BE2C (cell line): ENCODE measurements at places on chromosomes 1 and 21.

DNA sequence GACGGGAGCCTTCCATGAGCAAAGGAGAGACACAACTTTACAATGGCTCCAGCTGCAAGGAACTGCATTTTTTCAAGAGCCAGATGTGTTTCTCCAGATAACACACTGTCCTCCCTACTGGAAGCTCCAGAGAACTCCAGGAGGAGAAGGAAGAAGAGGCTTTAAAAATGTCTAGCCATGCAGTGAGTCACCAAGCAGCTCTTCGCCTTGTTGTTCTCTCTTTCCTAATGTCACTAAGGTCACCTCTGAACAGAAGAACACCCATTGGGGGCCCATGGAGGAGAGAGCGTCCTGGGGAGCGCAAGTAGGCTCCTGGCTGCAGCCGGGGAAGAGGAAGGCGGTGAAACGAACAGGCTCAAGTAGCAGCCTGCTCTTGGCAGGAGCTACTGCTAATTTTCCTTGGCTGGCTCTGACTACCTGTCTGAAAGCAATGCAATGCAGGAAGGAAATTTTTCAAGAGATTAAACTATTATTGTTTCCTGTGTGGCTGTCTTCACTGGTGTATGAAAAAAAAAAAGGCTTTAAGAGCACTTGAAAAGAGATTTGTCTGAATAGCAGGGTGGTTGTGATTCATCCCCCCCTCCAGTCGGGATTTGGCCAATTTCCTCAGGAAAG lies 321.9 kb downstream of the SETD4 start:
- no peak for DNase-seq

- DNase-seq = no peak
These were observed 30.1 kb downstream of the RAP1A start for GRCh38 chr1:111649648-111650047.

GRCh38 chr21:45112371-45112770 lies 38.0 kb downstream of the ADARB1 start:
- DNase-seq = no peak

DNA sequence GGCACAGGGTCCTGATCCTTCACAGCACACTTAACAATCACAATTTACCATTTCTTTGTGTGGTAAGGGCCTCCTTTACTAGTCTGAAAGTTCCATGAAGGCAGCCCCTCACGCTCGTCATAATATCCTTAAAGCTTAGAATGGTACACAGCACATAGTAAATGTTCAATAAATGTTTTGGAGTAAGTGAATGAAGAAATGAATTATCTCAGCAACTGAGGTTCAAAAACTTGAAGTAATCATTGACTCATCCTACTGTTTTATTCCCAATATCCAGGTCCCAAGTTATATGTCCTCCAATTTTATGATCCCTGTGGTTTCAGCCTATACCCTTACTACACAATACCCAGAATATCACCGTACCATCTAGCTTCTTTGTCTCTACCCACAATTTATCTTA lies 2.2 kb upstream of the C1orf162 start:
- DNase-seq = no peak

GRCh38 chr1:92366040-92366395 lies 67.2 kb downstream of the RPAP2 start:
- no peak for DNase-seq
